Suppressor macrophage (primary cell): ENCODE measurements at places on chromosomes 6 and 20.

GRCh38 chr6:158544428-158544827, 15.5 kb upstream of the TMEM181 start:
- no peak for DNase-seq

DNA sequence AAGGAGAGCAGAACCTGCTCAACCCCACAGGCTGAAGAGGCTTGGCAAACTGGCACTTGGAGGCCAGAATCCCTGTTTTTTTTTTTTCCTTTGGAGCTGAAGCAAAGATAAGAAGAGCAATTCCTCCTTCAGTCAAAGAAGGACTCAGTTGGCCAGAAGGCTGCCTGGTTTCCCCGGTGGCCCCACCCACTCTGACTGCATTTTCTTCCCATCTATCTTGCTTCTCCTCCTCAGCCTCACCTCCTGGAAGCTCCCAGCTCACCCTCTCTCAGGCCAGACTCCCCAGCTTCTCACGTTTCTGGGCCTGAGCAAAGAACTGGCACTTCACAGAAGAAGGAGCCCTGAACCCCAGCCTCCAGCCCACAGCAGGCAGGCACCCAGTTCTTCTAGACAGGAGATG, 2.4 kb downstream of the LRFN2 start:
- DNase-seq, result no peak

DNA sequence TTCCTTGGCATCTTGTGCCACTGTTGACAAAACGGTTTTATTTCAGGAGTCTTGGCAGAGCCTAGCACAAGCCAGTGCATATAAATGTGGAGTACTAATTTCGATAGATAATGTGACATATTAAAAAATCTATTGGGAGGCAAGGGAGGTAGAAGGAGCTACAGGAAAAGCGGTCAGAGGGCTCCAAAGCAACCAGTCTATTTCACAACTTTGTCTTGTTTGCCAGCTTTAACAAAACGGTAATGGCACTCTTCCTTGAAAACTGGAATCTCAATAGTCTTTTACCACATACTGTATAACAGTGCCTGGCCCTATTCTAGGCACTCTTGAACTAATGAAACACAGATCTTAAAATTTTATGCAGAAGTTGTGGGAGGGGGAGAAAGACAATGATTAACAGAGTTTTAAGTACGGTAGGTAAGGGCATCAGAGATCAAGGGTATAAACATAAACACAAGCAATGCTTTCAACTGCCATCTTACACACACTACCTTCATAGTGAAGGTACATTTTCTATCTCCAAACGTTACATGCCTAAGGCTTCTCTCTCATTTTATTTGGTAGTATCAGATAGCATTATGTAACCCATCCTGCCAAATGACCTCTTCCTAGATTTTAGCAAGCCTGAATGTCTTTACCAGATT, 33.5 kb upstream of the SYNCRIP start:
- DNase-seq, result no peak

DNA sequence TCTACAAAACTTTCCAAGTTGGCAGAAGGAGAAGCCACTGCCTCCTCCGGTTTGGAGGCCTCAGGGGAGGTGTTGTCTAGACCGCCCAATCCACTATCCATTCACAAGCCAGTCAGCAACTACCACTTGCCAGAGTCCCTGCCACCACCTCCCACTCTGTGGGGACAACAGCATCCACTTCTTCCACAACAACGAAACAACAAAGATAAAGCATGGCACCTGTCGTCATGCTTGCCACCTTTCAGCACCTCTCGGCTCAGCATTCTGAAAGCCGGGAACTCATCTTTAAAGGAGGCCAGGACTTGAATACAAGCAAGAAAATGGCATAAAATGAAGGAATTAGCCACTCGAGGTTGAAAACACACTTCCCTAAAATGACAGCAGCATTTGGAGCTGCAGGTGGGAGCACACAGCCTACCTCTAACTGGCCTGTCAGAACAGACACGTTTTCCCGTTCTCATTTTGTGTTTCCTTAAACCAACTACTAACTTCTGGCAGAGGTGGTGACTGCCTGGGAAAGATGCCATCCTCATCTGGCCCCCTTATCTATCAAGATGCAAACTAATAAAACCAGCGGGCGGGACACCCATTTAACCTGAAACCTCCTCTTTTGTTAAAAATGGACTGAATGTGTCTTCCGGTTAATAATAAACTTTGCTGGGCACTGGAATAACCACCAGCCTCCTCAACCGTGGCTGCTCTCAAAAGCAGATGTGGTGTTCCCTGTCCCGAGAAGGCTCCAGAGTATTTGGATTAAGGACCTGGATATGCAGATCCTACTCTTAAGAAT, 21.7 kb downstream of the YTHDF1 start:
- DNase-seq, result no peak
